ENCODE measurements at places on chromosomes 2 and 18.

DNA sequence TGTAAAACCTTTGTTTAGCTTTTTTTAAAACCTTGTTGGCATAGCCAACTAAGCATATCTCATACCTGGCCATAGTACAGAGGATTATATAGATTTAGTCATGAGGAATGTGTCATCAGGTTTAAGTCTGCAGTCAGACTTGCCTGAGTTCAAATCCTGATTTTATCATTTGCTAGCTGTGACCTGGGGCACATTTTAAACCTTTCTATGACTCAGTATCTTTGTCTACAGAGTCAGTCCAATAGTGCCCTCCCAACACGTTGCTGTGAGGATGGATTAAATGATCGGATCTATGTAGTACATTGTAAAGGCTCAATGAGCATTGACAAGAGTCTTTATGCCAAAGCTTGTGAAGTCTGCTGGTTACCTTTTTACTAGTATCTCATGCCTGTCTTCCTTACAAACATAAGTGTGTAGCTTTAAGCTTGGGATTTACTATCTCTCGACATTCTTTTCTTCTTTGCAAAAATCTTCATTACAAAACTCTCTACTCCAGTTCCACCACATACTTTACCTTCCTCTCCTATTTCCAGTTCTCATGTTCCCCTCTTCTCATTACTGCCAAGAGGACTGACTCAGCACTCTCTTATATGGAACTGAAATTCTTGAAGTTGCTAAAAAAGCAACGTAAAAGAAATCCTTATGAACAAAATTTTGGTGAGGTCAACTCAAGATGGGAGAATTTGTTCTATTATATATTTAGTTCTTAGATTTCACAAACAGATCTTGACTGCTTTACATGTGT, 68.1 kb upstream of the RBMS1 start:
- DNase-seq, result no peak

GRCh38 chr18:12044591-12044990, 49.1 kb upstream of the ANKRD62 start:
- DNase-seq, result no peak

DNA sequence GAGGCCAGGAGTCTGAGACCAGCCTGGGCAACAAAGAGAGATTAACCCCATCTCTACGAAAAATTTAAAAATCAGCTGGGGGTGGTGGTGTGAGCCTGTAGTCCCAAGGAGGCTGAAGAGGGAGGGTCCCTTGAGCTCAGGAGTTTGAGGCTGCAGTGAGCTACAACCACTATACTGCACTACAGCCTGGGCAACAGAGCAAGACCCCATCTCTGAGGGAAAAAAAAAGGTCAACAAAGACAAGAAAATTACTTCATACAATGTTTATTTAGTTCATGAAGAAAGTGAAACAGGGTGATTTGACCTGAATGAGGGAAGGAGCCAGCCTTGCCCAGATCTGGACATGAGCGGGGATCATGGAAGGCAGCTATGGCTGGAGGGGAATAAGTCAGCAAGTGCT, 59.1 kb downstream of the TMEM163 start:
- DNase-seq, result no peak

- no peak for DNase-seq
Observed at GRCh38 chr2:171393487-171393886, 40.3 kb downstream of the METTL8 start.

GRCh38 chr2:181457741-181458425, 697 bp downstream of the ITGA4 start:
- DNase-seq, result no peak

DNA sequence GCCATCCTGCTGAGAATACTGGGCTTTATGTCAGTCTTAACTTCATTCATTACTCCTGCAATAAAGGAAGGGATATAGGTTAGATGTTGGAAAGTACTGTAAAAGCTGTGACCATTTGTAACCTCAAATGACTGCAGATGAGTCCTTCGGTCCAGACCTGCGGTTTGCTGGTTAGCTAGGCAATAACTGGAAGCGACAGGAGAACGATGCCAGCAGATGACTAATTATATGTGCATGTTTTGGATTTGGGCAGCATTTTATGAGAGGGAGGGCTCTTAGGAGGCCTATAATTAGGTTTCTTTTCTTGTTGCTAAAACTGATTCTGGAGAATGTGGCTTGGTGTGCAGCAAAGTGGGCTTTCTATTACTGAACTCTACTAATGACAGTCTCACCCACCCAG, 205.6 kb downstream of the TMEM182 start:
- DNase-seq, result no peak

- no peak for DNase-seq
Observed at GRCh38 chr2:143704451-143705106, 575.4 kb downstream of the ARHGAP15 start.

GRCh38 chr2:215693193-215693998, 257.5 kb upstream of the FN1 start:
- no peak for DNase-seq

DNA sequence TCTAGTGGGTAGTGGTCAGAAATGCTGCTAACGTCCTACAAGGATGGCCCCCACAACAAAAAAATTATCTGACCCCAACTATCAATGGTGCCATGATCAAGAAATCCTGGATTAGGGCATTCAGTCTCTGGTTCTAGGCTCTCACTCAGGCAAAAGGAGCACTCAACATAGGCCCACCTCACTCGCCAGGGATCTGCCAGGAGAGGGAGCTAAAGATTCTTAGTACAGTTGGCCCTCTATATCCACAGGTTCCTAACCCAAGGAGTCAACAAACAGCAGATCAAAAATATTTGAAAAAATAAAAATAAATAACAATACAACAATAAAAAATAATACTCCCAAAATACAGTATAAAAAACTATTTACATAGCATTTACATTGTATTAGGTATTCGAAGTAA, 10.0 kb downstream of the SLC4A5 start:
- peak; percentile 62 for DNase-seq

DNA sequence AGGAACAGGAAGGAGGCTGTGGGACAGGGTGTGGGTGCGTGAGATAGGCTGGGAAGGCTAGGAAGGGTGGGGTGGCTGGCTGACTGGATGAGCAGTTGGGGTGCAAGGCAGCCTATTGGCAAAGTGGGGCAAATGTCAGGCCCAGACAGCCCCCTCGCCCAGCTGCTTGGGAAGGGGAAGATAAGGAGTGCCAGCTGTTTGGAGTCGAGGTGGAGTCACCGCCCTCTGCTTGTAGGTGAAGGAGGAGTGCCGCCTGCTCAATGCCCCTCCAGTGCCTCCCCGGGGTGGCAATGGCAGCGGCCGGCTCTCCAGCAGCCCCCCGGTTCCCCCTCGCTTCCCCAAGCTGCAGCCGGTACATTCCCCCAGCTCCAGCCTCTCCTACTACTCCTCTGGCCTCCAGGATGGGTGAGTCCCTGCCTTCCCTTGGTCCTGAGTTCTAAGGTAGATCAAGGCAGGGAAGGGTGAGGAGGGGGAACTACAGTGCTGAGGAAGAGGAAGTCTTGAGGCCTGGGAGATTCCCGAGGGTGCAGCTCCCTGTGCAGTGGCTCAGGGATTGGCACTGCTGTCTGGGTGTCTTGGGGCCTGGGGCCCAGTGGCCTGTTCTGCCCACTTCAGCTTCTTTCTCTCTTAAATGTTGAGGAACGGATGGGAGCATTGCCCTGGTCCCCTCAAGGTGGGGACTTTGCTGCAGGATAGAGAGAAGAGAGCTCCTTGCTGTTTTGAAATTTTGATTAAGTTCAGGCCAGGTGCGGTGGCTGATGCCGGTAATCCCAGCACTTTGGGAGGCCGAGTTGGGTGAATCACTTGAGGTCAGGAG, 13.3 kb downstream of the GAREM2 start:
- no peak for DNase-seq

DNA sequence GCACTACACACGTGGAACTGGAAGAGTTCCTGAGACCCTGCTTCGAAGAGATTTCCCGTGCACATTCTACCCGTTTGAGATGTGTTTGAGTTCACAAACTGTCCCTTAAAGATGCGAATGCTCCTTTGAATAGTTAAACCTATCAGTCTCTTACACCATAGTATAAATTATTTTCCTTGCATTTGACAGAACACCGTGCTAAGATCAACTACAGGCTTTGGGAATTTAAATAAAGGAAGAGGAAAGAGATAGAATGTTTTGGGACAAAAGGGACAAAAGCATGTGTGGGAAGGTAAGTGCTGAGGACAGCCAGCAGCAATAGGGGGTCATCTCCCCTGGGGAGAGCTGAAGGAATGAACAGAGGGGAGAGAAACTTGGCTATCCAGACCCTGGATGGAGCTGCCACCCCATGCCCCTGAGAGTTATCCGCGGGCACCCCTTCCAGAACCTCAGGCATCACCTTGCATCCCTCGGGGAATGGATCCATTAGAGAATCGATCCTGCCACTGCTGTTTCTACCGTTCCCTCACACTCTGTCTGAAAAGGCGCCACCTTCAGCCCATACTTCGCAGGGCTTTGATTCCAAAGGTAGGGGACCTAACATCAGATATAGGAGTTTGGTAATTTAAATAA, 888 bp upstream of the ADCY3 start:
- no peak for DNase-seq

Data from D341Med (cell line).